ENCODE measurements at places on chromosomes 16 and 17.

DNA sequence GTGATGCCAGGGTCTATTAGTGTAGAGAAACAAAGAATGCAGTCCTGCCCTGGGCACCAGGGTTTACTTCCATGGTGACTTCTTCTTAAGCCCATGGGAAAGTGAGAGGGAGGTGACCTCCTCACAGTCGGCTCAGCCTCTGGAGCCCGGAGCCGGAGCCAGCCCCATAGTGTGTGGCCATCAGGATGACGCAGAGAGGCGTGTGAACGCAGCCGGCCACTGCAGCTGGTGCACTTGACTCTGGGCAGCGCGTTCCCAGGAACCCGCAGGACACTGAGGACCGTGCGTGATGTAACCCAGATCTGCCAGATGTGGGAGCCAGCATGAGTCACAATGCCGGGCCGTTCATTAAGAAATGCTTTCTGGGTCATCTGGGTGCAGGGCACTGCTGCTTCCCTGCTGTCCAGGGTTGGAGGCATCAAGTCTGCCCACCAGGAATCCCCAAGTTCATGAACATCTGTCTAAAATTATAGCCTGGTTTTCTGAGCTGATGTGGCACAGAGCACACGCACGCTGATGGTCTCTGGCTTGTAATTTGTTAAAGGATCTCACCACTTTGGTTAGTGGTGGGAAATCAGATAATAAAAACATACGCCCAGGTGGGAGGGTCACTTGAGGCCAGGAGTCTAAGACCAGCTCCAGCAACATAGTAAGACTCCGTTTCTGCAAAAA, 114.1 kb downstream of the PITPNC1 start:
- DNase-seq: peak; percentile 50

- DNase-seq: no peak
Measured at GRCh38 chr17:79633154-79633553, 22.3 kb upstream of the RBFOX3 start.

- no peak for DNase-seq
Measured at GRCh38 chr17:6061290-6061689, 8.9 kb upstream of the WSCD1 start.

GRCh38 chr16:88287219-88287618, 95.5 kb upstream of the ZNF469 start:
- DNase-seq: no peak

- DNase-seq: no peak
Measured at GRCh38 chr17:50114849-50115357, 15.1 kb downstream of the SAMD14 start.

- DNase-seq: peak; percentile 25
Measured at GRCh38 chr16:75250809-75251279, 580 bp downstream of the BCAR1 start.

- peak; percentile 70 for DNase-seq
Measured at GRCh38 chr16:67169011-67169451, 1.3 kb upstream of the NOL3 start.

DNA sequence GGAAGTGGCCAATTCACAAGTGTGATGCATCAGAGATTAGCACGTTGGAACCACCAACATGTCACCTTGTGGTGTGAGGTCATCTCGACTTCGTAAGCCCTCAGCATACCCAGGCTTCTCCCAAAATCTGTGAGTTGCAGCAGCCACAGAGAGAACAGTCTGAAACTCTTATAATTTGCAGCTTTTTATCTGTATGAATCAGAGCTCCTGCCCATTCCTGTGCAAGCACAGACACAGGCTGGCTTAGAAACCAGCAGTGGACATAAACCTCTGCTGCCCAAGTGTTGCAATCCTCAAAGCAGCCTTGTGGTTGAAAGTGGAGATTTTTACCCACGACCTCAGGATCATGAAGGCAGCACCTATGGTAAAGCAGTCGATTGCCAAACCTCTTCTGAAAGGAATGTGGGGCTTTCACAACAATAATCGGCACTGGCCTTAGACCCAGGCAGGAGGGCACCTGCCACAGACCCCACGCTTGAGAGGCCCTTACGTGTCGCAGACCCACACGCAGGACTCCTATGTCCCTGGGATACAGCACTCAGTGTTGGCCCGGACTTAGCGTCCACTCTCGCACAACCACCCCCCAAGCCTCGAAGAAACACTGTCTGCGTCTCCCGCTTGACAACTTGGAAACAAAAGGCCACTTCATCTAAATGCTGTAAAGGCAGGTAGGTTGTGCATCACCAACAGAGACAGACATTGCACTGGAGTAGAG, 24.5 kb upstream of the OSGIN1 start:
- DNase-seq: no peak

- DNase-seq: peak; percentile 58
Measured at GRCh38 chr16:31010585-31011325, at the start of gene STX1B. Gene STX1B (minus strand): TSS chr16:31010638. CDS start chr16:31010396, 242 bp downstream.

GRCh38 chr16:67403976-67404555, 10.8 kb upstream of the TPPP3 start:
- no peak for DNase-seq

DNA sequence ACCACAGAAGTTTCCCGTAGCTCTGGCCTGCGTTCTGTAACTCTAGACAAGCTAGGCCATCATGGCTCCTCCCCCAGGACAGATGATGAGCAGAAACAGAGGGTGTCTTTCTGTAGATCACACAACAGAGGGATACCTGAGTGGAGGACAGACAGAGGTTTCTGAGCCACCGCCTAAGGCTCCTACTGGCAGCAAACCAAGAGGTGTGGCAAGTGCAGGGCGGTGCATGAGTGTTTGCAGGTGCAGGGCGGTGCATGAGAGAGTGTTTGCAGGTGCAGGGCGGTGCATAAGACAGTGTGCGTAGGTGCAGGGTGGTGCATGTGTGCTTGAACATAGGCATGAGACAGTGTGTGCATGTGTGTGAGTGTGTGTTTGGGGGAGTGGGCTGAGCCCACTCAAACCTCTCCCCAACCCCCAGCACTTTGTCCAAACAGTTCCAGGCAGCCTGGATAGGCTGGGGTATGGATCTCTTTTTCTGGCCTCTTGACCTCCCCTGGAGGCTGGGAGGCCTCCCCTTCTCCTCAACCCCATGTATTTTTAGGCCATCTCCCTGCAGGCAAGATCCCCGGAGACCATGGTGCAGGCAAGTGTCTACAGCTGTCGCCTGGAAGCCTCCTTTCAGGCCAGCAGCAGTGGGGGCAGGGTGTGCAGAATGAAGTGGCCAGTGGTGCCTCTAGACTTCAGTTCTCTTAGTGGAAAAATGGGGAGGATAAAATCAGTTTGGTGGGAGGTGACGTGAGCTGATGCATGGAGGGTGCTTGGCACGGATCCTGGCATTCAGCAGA, 53.4 kb upstream of the CBX4 start:
- DNase-seq: no peak

DNA sequence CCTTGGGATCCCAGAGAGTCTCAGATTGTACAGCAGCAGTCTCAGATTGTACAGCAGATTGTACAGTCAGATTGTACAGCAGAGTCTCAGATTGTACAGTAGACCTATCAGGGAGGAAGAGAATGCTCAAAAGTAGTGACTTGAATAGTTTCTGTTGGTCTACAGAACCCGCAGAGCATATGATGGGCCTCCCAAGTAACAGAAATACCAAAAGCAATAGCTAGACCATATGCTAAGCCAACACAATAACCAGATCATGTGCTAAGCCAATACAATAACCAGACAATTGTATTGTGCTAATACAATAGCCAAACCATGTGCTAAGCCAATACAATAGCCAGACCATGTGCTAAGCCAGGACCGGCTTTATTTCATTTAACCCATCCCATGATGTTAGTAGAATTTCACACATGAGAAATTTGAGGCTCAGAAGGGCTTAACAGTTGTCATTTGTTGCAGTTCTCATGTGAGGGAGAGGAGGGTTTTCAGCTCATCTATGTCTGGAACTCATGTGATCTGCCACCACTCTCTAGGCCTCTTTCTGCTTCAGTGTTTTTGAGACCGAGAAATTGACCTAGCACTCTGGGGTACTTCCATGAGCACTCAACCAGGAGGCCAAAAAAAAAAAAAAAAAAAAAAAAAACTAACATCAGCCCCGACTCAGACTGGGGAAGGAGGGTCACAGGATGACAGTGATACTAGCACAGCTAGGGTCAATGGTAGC, 144.0 kb downstream of the SOX9 start:
- DNase-seq: no peak

DNA sequence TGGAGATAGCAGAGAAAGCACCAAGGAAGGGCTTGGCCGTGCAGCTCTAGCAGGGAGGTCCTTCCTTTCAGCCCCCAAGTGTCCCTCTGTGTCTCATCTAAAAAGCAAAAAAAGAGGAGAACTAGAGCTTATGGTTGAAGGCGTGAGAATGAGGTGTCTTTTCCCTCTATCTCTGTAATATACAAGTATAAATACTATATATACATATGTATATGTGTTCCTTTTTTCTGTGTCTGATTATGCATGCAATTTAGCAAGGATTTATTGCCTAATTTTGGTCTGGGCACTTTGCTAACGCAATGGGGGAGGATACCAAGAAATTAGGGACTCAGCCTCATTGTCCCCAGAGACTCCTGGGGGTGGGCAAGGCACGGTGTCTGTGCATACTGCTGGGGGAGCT, 90.2 kb upstream of the CCL2 start:
- no peak for DNase-seq

DNA sequence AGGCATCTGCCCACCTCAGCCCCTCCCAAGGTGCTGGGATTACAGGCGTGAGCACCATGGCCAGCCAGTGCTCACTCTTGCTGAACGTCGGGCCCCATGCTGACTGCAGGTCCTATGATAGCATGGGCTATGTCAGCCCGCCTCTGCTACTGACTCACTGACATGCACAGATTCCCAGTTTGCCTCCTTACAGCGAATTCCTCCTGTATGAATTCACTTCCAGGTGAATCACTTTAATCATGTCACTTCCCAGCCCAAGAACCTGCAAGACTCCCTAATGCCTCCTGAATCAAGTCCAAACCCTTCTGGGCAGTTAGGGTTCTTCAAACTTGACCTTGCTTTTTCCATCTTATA, 16.1 kb upstream of the UBTF start:
- no peak for DNase-seq

DNA sequence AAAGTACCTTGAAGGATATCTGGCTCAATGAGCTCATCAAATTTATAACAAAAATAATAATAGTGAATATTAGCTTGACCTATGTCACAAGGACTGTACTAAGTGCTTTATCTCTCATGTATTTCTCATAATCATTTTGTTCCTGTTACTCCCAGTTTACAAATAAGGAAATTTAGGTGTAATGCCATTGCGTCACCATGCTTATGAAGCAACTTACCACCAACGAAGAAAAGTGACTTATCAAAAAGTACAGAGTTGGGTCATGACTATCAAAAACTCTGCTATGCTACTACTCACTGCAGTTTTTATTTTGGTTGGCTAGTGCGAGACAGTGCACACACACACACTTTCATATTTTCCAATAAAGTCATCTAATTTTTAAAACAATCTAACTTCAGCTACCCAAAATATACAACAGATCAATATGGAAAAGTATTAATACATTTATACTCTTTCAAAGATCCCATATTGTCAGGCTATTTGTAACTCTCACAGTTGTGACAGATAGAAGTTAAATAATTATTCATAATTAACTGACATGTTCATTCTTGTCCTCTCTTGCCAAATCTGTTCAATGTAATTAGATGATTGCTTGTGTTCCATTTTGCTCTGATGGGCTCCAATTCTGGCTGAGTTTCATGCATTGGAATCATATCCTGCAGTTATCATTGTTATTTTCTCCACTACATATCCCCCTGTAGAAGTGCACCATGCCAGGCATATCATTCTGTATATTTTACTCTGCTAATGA, 119.4 kb downstream of the KCNJ2 start:
- DNase-seq: no peak

DNA sequence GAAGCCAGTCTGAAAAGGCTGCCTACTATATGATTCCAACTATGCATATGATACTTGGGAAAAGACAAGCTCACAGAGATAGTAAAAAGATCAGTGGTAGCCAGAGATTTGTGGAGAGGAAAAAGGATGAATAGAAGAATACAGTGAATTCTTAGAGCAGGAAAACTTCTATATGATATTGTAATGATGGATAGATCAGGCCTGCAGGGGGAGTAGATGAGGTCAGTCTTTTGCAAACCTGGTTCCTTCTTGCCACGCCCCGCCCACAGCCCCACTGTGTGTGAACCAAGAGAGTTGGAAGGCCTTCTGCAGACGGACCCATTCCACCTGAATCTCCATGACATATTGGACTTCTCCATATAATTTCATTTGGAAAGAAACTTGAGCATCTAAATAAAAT, 761 bp upstream of the CCL8 start:
- DNase-seq: peak; percentile 29

- no peak for DNase-seq
Measured at GRCh38 chr17:4100883-4101756, 41.7 kb downstream of the ZZEF1 start.

DNA sequence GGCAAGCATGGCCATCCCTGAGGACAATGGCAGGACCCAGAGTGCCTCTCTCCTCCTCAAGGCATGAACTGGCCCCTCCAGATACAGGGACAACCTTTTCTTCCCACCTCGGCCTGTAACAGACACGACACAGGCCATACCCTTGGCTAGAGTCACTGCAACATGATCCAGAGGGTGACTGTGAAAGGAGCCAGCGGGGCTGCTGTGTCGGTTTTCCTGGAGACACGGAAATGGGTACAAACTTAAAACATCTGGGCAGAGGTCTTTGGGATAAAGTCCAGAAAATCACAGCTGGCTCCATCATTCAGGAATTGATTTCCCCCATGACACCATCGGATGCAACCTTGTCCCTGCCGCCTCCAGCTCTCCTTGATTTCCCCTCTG, 5.3 kb downstream of the CEP295NL start:
- DNase-seq: no peak

DNA sequence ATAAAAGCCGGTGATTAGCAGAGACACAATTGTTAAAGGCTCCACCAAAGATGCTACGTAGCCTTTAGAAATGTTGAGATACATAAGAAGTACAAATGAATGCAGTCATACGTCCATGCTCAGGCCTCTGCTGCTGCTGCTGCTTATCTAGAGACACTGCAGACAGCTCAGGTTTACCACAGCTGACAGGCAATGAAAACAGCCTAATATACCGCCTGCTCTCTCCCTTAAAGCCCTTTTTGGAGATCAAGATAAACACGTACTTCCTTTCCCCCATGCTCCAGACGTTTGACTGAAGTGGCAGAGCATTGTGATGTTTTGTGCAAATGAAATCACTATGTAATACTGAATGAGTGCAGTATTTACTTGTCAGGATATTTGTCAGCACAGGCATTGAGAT, 185.3 kb downstream of the AATF start:
- no peak for DNase-seq

DNA sequence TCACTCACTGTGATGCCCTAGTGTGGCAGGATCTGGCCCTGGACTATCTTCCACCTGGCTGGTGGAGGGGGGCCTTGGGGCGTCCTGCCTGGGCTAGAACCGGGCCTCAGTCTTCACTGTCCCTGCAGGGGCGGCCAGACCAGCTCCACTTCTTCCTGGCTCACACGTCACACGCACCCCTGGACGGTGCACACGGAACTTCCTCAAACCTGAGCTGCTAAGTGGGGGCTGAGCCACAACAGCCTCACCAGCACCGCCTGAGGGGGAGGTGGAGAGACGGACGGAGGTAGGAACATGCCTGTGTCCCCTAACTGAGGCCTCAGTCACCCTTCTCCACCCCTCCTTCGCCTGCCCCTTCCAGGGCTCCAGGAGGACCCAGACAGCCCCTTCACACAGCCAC, 36.6 kb downstream of the TIMM22 start:
- DNase-seq: no peak

All from SJCRH30 (cell line).